CD8-positive, alpha-beta memory T cell (primary cell): ENCODE measurements at places on chromosomes 5 and 9. TPM values are rescaled to one million over a fixed set of nuclear protein-coding genes. Genes with fewer than 3 reads are reported as not detected.

The BTNL3 gene
- total RNA-seq = not detected

The RAB3C gene
- not detected for total RNA-seq

The DOCK8 gene
- total RNA-seq = 136 TPM

The CA9 gene
- not detected for total RNA-seq

The PLCXD3 gene
- total RNA-seq = not detected

The RLN2 gene
- 1.9 TPM for total RNA-seq

The PCDHB15 gene
- total RNA-seq = not detected

The SPARC gene
- 0.22 TPM for total RNA-seq

The HACD4 gene
- 4.4 TPM for total RNA-seq

The SLC46A2 gene
- not detected for total RNA-seq

The EFNA5 gene
- total RNA-seq = not detected

The C5orf52 gene
- total RNA-seq = not detected

The KIAA1958 gene
- total RNA-seq = 6.4 TPM

The MAPKAP1 gene
- 111 TPM for total RNA-seq

The PCDHA1 gene
- total RNA-seq = not detected

The FBLL1 gene
- total RNA-seq = not detected

The RASGEF1C gene
- total RNA-seq = not detected

The ABCA2 gene
- 15.9 TPM for total RNA-seq

The MED22 gene
- 46.3 TPM for total RNA-seq

The CTNND2 gene
- total RNA-seq = not detected

The ERCC8 gene
- total RNA-seq = 14.0 TPM

The IL13 gene
- 69.0 TPM for total RNA-seq
